CD4-positive, alpha-beta T cell treated with Interleukin-12 subunit alpha and Interleukin-12 subunit beta, for 1 hour (primary cell): ENCODE measurements at places on chromosomes 5 and 9.

DNA sequence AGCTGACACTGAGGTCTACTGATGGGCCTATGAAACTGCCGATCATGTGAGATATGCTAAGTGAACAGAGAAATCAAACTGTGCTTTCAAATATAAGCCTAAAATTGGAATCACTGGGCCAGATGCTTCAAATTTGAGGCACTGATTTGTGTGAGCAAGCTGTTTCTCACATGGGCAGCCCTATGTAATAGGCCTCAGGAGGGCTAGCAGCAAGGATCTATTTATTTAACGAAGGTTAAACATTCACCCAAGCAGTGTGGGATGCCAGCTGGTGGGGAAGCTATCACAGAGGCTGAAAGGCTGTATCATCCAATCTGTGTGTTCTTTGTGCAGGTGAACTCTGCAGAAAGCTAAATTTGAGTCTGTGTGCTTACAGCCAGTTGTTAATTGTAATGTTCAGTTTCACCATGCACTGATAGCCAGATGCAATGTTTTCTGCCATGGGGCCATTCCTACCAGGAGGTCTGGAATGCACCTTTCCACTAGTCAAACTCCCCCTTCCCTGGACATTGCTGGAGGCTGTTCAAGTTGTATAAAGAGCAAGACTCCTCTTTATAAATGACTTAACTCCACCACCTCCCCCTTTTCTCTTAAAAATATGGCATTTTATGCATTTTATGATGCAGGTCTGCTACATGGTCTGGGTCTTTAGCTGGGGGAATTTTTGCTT is 228.9 kb downstream of the SH3GL2 start:
- no peak for DNase-seq

DNA sequence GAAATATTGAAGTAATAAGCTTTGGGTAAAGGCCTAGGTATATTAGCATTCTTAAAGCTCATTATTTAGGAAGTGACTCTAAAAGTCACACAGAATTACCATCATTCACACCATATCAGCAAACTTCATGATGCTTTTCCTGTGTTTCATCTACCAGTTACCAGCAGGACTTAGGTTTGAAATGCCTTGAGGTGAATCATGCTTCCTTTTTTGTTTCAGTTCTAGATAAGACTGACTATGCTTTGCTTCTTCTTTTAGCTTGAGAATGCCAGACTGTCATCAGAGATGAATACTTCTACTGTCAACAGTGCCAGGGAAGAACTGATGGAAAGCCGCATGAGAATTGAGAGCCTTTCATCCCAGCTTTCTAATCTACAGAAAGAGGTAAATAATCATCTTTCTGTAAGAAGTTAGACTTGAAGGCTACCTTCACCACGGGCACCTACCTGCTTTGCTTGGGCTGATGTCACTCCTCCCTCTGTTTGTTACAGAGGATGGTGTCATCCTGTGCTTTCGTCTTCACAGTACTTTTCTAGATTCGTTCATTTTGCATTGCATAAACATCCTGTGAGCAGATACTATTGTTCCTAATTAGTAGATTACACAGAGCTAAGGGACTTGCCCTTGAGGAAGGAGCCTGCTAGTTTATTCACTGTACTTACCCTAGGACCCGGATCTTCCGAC is 34.7 kb downstream of the LMNB1 start:
- DNase-seq: peak; percentile 59

DNA sequence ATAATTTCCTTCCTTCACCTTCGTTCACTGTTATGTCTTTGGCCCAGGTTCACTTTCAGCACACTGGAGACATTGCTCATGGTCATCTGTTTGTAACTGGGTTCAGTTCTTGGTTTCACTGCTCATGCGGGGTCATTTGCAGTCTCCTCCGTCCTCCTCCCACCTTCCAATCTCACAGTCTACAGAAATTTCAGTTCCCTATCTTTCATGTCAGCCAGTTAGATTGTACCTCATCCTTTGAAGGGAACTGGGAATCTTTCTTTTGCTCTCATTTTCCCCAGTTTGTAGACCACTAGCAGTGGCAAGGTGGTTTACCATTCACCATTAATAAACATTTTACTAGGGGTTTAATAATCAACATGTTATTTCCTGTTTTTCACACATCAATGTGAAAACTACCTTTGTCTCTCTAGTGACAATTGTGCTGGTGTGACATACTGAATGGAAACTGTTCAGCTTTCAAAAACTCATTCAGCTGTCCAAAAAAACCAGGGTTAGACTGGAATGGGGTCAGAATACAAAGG is 100.9 kb upstream of the IL6ST start:
- no peak for DNase-seq

GRCh38 chr9:6581253-6581652 is 64.3 kb downstream of the GLDC start:
- no peak for DNase-seq

DNA sequence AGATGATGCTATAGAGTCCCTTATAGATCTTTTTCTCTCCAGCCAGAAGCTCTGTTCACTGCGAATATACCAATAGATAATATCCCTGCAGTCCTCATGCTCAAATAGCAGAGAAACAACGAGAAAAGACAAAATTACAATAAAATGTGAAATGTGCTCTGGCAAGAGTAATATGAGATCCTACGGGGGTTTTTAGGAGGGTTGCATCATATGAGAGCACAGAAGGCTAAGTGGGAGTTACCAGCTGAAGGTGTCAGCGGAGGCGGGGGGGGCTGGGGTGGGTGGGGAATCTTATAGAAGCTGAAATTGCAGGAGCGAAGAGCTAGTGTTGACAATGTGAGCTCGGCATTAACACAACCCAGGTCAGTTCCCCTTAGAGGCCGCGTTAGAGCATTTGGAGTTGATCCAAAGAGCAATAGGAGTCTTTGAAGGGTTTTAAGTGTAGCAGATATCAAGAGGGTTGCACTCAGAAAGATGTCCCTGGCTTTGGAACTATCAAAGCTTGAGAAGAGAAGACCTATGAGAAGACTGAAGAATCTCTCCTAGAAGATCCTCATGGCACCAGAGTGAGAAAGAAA is 109.7 kb downstream of the BASP1 start:
- DNase-seq: no peak

- DNase-seq: no peak
Observed at GRCh38 chr9:15374310-15374709, 48.4 kb upstream of the SNAPC3 start.

DNA sequence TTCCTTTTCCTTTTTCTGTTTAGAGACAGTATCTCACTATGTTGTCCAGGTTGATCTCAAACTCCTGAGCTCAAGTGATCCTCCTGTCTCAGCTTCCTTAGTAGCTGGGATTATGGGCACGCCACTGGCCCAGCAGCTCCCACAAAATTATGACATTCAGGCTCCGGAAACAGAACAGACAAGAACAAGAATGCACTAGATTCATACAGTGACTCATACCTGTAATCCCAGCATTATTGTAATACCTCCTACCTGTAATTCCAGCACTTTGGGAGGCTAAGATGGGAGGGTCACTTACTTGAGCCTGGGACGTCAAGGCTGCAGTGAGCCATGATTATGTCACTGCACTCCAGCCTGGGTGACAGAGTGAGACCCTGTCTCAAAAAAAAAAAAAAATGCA is 26.7 kb upstream of the B4GALT1 start:
- no peak for DNase-seq

DNA sequence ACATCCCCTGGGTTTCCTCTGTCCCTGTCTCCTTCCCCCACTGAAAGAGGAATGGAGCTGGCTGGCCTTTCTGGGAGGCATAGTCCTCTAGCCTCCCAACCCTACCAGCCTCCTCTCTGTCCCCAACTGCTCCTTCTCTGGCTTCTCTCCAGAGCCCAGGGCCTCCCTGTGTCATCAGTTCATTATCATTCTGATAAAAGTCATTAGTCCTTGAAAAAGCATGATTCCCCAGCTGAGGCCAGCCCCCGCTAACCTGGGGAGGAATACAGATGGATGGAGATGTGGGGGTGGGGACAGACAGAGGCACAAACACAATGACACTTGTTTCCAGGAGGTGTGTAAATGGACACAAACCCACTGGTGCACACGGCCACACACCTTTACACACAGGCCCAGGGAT is 73.6 kb upstream of the HSPA9 start:
- DNase-seq: no peak

DNA sequence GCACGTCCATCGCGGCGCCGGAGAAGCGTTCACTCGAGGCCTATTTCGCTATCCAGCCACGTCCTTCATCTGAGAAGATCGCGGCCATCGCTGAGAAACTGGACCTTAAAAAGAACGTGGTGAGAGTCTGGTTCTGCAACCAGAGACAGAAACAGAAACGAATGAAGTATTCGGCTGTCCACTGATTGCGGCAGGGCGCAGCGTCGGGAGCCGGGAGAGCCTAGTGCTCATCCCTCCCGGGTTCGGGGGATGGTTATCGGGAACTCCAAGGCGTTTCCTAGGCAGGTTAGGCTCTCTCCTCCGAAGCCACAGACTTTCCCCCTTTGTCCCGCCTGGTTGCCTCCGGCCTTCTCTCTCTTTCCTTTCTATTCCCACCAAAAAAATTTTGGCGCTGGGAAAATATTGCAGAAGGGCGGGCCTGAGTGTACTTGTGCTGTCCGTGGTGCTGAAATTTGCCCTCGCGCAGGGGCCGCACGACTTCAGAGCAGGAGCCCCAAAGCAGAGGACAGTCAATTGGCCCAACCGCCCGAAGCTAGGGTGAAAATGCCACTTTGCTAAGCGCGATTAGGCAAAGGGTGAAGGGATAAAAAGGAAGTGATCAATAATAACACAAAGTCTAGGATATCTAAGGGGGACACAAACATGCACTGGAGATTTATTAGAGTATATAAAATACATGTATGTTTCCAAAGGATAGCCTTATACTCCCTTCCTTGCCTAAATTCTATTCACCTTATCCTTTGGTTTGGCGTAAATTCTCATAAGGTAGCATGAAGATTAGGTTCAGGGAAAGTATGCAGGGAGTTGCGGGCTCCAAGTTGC is 1.8 kb downstream of the POU4F3 start:
- DNase-seq: no peak

DNA sequence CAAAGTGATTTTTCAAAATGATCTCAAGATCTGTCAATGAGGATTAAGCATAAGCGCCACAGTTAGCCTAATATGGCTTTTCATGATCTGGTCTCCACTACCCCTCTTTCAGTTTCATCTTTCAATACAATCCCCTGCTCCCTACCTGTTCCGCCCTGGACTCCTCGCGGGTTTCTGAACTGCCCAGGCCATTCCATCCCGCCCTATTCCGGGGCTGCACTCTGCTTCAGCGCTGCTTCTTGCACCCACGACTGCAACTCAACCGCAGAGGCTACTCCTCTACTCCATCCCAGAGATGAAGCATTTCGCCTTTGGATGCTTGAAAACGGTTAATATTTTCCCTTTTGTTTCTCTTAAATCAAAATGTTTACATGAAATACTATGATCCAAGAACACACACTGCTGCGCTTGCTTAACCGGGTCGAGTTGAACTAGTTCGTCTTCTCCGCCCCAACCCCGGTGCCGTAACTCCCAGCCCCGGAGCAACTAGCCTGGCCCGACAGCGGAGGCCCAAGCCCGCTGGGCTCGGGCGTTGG is 716 bp upstream of the OTULIN start:
- peak; percentile 26 for DNase-seq

- DNase-seq: no peak
Observed at GRCh38 chr5:72530196-72530595, 23.0 kb upstream of the ZNF366 start.

DNA sequence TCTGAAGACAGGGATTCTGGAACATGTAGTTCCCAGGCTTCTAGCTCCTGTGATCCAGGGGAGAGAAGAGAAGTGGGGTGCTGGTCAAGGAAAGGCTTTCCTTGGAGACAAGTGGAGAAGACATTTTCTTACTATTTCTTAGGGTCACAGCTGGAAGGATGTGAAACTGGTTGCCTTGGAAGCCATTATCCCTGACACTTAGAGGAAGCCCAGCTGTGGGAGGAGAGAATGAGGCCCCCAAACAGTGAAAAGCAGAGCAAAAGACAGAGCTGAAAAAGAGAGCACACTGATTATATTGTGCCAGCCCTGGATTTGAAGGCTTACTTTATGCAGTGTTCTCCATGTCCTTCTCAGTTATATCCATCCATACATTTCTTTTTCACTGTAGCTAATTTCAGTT is 17.5 kb upstream of the SHB start:
- no peak for DNase-seq

DNA sequence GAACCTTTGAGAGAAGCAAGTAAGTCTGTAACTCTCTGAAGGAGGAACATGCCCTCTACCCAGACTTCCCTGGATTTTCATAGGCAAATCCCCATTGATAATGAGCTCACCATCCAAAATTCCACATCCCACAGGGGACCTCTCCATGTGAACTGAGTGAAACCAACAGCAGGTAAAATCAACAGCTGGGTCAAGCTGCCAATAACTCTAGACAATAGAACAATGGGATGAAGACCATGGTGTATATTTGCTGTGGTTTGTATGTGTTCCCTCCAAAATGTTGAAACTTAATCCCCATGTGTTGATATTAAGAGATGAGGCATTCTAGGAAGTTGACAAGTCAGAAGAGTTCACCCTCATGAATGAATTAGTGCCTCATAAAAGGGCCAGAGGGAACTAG is 110.2 kb upstream of the MYO10 start:
- no peak for DNase-seq

DNA sequence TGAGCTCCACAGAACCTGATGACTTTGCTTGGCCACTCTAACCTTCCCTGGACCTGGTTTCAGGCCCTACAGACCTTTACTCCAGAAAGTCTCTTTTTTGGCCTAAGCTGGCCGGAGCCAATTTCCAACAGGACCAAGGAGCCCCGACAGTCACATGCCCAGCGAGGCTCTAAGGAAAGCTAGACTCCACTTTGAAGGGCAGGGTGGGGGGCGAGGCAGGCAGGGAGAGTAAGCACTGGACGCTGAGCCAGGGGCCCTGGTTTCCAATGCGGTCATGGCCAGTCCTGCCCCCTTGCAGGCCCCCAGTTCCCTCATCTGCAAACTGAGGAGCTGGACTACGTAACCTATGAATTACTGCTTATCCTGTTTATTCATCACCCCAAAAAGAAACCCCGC is 65.2 kb downstream of the ADAMTS2 start:
- DNase-seq: no peak

- no peak for DNase-seq
Observed at GRCh38 chr5:56168066-56168478, 65.1 kb downstream of the ANKRD55 start.

DNA sequence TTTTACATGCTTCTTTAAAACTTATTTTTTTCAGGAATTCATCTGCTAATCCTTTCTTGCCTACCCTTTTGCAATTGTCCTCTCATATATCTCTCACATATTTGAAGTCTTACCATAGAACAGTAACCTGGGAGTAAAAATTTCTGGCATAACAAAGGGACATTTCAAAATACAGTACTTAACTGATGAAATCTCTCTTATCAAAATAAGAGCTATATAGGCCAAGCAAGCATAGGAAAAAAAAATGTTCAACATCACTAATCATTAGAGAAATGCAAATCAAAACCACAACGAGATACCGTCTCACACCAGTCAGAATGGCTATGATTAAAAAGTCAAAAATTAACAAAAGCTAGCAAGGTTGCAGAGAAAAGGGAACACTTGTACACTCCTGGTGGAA is 2062.7 kb upstream of the CDH6 start:
- DNase-seq: no peak

DNA sequence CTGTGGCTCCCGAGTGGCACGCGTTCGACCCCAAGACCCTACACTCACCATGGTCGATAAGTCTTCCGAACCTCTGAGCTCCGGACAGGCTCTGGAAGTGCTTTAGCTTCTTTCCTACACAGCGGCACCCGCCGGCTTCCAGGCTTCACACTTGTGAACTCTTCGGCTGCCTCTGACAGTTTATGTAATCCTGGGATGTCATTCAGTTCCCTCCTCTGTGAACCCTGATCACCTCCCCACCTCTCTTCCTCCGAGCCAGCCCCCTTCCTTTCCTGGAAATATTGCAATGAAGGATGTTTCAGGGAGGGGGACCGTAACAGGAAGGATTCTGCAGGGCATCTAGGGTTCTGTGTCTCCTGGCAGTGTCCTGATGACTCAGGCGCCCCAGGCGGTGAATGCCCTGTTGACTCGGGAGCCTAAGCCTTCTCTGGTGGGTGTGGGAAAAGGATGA is at the start of gene CD14:
Gene CD14, minus strand, starts transcription at position 155 of the 451 bp plus-strand sequence. Its CDS starts 104 bp downstream, at position 51.
- no peak for DNase-seq
